CD4-positive, alpha-beta T cell treated with Interferon alpha-2 for 1 hour (primary cell): ENCODE measurements at places on chromosomes 11 and 22.
A peak's percentile ranks its signal among the peaks of the same experiment; 100 is the strongest.

DNA sequence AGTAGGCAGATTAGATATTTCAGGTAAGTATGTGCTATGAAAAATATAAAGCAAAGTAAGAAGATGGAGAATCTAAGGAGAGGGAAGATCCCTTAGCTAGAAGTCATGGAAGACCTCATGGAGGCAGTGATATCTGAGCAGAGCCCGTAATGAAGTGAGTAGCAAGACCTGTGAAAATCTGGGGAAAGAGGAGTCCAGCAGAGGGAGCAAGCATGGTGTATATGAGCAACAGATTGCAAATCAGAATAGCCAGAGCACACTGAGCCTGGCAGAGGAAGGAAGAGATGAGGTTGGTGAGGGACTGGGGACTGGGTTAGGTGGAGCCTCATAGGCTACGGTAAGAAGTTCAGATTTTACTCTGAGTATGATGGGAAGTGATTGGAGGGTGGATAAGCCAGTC is 9.4 kb downstream of the LHFPL7 start:
- DNase-seq = no peak

DNA sequence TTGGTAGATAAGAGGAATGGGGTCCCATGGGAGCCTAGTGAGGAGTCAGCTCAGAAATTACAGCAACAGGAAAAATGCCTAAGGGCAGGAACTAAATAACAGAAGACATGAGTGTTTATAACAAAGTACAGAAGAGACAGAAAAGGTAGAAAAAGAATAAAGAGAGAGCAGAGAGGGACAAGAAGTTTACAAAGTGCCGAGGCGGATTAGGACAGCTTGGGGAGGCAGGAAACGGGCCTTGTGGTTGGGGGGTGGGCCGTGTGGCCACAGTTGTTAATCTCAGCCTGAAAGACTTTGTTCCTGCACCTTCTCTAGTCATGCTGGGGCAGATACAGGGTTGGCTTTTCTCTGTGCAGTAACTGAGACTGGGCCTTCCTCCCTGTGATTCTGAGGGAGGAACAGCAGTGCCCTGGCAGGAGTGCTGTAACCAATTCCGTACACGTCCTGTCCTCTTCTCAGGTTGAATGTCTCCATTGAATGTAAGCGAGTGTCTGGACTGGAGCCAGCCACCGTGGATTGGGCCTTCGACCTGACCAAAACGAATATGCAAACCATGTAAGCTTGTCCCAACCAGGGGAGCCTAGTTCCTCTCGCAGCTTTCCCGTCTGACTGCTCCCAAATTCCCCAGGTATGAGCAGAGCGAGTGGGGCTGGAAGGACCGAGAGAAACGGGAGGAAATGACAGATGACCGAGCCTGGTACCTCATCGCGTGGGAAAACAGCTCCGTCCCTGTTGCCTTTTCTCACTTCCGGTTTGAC is 13.2 kb downstream of the NAA40 start:
- DNase-seq = peak; percentile 49

DNA sequence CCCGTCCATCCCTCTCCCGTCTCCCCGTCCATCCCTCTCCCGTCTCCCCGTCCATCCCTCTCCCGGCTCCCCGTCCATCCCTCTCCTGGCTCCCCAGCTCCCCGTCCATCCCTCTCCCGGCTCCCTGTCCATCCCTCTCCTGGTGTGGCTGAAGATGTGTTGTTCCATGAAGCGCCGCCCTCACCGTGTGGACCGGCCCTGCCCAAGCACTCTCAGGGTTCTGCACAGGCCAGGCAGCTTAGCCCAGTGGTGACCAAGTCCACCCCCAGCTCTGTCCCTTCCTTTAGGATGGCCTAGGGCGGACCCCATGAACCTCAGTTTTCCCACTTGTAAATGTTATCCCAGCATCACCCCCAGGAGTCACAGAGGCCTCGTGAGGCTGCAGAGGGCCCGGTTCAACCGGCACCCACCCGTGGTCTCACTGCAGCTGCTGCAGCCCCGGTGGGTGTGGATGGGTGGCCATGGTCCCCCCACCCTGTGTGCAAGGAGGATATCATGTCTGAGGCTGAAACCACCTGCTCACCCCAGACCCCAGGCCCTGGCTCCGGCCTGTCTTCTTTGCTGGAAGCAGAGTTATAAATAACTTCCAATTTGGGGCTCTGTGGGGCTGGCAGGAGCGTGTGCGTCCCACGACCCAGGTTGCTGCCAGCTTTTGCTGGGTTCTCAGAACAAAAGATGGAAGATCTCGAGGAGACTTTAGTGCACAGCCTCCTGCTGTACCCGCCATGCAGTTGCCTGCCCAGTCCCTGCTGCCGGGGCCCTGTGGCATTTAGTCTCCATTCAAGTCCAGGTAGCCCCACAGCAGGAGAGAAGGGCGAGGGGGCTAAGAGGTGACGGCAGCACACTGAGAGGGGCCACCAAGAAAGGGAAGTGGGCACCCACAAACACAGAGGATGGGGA is 1147.8 kb downstream of the BRD1 start:
- no peak for DNase-seq

GRCh38 chr11:130715085-130715876 is 201.0 kb downstream of the SNX19 start:
- DNase-seq = no peak

DNA sequence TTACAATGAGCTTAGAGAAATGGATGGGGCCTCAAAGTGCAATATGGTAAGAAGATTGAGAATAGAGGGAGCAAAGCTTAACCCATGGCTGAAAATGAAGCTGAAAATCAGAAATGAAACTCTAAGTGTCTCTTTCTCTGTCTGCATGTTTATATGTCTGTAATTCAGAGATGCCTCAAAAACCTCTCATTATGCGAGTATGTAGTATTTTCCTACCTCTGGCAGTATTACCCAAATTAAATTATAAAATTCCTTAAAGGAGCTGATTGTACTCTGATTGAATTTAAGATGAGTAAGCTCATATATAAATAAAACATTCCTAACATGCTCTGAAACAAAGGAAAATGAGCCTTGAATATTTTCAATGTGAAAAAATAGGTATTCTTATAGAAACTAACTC is 39.8 kb upstream of the PRSS23 start:
- DNase-seq = no peak

GRCh38 chr11:114162719-114163123 is 103.2 kb downstream of the ZBTB16 start:
- no peak for DNase-seq

GRCh38 chr11:121648306-121648705 is 195.5 kb upstream of the SORL1-AS1 start:
- no peak for DNase-seq

DNA sequence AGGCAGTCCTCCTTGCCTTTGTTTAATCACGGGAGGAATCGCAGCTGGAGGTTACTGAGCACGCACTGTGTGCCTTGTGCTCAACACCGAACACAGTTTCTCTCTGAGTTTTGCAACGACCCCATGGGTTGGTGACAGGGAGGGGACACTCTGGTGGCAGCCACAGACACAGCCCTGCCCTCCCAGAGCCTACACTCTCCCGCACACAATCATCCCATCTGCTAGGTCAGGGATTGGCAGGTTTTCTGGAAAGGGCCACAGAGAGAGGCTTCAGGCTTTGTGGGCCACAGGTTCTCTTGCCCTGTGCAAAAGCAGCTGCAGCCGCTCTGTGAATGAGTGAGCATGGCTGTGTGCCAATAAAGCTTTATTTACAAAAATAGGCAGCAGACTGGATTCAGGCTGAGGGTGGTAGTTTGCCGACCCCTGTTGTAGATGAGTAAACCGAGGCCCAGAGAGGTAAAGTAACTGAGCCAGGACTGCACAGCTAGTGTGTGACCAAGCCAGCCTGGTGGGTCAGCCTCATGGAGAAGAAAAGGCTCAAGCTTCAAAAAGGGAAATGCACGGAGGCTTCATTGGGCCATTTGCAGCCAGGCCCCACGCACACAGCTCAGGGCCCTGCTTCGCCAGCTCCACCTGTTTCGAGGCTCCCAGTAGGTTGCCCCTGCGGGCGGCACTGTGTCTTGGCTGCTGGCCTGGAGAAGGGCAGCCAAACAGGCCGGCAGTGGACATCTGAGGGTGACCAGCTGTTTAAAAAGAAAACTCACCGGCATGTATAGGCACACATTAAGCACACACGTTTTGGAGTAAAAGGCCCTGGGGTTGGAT is 16.3 kb downstream of the LTO1 start:
- DNase-seq = no peak

DNA sequence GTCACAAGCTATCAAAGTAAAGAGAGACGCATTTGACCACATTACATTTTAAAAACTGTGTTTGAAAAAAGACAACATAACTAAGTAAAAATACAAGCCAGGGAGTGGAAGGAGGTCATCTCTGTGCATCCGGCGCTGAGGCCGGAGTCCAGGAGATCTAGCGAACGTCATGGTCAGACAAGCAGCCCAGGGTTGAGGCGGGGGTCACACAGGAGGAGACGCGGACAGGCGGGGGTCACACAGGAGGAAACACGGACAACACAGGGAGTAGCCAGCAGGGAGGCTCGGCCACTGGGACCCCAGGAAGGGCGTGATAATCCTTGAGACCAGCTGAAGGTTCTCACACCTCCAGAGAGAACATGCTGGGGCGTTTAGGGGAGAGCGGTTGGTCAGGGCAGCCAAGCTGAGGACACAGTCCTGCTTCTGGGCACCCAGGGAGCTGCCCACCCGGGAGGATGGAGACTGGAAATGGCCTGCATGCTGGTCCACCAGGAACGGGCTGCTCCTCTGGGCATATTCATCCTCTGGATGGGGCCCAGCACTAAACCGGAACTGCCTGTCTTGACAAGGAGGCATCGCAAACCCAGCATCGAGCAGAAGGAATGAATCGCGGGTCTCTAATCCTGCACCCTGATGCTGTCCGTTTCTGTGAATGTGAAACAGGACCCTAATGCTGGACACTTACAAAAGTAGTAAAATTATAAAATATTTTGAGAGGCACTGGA is 40.9 kb upstream of the MUC5AC start:
- no peak for DNase-seq

- DNase-seq = no peak
These were observed 134.3 kb downstream of the BUD13 start for GRCh38 chr11:116638463-116638862.

GRCh38 chr22:27732391-27732790 is 69.2 kb downstream of the MN1 start:
- no peak for DNase-seq

DNA sequence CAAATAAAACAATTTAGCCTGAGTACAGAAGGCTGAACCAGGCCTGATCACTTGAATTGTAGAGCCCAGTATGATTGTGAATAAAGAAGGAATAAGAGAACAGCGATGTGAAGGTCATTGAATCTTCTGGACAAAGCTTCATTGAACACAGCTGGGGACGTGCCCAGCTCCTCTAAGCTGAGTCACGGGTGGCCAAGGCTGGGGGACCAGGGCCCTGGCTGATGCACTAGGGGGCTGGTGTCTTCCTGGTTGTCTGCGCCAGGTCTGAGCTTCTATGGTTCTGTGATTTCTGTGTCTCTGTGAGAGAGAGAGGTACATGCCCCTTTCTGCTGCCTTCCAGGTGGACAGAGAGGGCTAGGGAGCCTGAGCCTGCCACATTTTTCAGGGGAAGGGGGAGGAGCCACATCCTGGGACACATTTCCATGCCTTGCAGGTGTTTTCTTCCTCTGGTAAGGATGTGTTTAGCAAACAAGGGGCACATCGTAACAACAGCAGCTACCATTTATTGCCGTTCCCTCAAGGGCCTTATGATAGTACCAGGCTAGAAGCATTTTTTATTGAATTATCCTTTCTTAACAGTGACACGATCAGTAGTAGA is 135.7 kb downstream of the C11orf91 start:
- no peak for DNase-seq

DNA sequence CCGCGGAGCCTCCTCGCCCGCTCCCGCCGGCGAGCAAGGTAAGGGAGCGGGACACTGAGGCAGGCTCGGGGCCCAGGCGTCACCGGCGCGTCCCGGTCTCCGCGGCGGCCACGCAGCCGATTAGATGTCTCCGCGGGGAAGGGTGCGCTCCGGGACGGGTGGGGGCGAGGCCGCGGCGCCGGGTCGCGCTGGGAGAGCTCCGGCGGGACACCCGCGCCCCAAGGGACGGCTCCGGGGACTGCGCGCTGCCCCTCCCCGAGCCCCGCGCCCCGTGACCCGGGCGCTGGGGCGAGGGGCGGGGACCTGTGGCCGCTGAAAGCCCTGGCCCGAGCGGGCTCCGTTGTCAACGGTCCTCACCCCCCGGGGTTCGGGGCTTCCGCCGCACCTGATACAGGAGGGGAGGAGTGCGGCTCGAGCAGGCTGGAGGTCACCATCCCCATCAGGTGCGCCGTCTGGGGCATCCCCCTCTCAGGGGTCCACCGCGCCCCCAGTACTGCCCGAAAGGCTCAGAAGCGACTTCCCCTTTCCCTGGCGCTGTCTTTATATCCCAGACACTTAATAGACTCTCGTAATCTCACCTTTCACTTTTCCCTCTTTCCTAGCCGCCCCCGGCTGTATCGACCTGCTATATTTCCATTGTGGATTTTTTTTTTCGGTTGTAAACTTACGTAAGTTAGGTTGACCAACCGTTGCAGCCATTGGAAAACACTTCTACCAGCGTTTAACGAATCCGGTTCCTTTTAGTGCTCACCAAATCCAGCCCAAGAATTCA is 573 bp downstream of the PPFIA1 start:
- peak; percentile 62 for DNase-seq

GRCh38 chr11:20668131-20668809 is 1.1 kb upstream of the NELL1 start:
- no peak for DNase-seq
